ENCODE measurements at places on chromosomes 16 and 17. TPM values are rescaled to one million over a fixed set of nuclear protein-coding genes. Genes with fewer than 3 reads are reported as not detected.

- no peak for DNase-seq
These were observed 31.1 kb downstream of the NME3 start for GRCh38 chr16:1740234-1740633.

GRCh38 chr17:81966343-81967243 is 5.6 kb upstream of the NOTUM start:
- peak; percentile 85 for DNase-seq

DNA sequence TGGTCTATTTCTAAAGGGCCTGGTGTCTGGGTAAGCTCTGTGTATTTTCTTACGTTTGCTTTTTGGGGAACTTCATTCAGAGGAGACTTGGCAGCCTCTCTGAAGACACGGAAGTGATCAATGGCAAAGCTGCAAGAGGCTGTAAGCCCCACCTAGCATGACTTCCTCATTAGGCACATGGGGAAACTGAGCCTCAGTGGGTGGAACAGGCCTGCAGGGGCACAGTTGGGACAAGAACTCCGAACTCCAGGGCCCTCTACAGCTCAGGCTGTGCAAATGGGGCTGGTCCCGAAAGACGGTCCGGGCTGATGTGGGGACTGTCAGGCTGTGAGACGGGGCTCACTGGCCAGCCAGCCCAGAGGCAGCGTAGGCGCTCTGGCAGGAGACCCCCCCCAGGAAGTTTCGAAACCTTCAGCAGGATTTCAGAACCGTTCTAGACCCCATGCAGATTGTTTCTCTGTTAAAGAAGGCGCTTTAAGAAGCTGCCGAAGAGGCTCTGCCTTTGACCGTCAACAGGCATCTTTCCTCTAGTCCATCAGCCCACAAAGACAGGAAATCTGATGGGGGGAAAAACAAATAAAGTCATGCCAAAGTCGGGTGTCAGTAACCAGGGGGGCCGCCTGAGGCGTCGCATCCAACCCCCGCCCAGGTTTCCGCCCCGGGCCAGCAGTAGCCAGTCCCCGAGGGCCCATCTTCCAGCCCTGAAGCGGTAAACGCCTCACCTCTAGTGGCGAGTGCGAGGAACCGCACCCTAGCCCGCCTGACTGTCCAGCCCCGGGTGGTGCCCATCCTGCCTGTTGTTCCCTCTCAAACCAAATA is 79.8 kb upstream of the TBC1D3K start:
- DNase-seq, result peak; percentile 28

Gene TEX2
- total RNA-seq, result 51.5 TPM

Gene CRHR1
- total RNA-seq, result 3.9 TPM

GRCh38 chr16:80041410-80041809 is 440.9 kb upstream of the MAF start:
- DNase-seq, result no peak

Gene TP53TG3B
- total RNA-seq, result not detected

- DNase-seq, result peak; percentile 92
These were observed 11.2 kb upstream of the PLEKHG4 start for GRCh38 chr16:67268136-67268579.

Gene CCL1
- total RNA-seq, result not detected

GRCh38 chr16:9344508-9344907 is 253.1 kb downstream of the HAPSTR1 start:
- no peak for DNase-seq

- no peak for DNase-seq
These were observed 19.9 kb downstream of the ZNHIT3 start for GRCh38 chr17:36506249-36506826.

DNA sequence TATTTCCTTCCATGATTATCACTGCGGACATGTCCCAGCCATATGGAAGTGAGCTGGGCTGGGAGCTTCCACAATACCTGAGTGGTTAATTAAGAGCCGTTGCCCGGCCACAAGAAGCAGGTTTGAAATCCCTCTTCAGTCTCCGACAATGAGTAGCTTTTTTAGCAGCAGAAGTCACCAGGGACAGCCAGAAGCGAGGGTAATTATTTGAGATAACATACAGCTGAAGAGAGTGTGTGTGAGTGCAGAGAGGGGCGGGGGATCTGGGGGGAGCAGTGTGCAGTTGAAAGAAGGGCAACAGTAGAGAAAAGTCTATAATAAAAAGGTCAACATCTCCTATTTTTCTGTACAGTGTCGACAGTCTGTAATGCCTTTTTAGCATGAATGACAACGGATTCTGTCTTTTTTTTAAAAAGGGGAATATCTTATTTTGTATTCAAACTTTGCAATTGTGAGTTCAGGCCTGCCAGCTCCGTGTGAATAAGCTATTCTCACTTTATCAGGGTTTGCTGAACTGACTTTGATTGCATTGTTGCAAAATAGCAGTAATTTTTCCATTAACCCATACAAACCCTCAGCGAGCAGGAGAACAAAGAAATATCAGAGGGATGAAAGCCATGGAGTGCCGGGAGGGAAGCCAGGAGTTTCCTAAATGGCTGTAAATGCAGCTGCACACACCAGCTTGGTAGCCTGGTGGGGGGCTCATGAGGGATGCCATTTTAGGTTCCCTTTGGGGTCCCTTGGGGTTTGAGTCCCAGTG is 220.3 kb upstream of the IRX3 start:
- no peak for DNase-seq

Gene WFIKKN1
- 1.4 TPM for total RNA-seq

DNA sequence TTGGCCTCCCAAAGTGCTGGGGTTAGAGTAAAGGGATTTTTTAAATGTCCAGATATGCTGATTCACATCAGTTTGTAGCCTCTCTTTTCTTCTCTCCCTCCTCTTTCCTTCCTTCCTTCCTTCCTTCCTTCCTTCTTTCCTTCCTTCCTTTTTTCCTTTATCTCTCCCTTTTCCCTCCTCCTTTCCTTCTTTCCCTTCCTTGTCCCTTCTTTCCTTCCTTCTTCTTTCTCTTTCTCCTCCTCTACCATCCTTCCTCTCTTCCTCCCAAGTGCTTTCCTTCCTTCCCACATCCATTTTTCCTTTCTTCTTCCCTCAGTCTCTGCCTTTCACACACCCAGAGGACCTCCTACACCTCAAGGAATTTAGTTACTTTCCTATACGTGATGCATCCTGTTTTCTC is 671.8 kb downstream of the HS3ST4 start:
- no peak for DNase-seq

DNA sequence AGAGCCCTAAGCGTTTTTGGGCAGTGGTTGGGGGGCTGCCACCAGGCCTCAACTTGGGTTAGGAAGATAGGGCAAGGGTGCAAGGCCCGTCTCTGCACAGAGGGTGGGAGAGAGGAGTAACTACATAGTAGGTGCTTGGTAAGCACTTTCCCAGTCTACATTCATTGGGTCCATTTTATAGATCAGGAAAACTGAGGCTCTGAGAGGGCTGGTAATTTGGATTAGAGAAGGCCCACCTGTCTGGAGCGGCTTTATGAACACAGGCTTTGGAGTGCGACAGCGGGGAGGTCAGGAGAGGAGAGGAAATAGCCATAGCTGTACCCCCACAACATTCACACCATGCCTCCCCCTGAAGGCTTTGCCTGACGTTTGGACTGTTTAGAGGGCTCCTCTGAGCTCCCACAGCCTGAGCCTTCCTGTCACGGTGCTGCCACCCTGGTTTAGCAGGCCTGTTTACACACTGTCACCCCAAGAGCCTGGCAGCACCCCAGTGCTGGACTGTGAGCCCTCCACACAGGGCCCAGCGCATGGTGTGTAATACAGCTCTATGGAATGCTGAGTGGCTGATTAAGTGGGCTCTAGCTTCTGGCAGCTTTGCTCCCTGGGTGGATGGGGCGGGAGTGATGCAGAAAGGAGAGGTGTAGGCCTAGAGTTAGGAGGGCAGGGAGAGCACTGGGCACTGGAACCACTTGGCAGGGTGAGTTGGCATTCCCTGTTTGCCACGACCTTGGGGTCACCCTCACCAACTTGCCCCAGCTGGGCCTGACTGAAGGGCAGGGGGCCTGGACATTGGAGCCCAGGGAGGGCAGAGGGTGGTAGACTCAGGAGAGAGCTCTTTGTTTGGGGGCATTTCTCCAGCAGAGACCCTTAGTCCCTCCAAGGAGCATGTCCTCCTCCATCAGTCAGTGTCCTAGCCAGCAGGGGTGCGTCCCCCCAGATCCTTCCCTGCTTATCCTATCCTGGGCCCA is 73.7 kb downstream of the RAI1 start:
- DNase-seq, result no peak

Gene SULT1A2
- not detected for total RNA-seq

- DNase-seq, result no peak
These were observed 37.7 kb downstream of the ASPA start for GRCh38 chr17:3513305-3514035.

Gene TEX19
- not detected for total RNA-seq

- peak; percentile 26 for DNase-seq
These were observed 4.3 kb upstream of the SGF29 start for GRCh38 chr16:28549301-28549899.

DNA sequence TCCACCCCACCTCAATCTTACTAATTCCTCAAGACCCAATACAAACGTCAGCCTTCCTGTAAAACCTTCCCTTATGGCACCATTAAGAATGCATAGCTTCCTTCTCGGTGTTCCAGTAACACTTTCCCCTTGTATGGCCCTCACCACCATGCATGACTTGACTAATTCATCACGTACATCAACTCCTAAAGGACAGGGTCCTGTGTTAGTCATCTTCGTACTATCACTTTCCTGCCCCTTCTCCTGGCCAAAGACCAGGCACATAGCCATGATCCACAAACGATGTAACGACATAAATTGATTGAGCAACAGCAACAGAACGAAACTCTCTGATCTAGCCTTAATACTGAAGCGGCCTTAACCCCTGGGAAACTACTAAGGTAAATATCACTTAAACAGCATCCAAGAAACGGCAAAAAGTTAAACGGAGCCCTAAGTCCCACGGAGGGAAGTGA is 612 bp downstream of the PSMD12 start:
- DNase-seq, result peak; percentile 26

Gene ASB16
- not detected for total RNA-seq

- no peak for DNase-seq
These were observed 10.0 kb downstream of the HAGH start for GRCh38 chr16:1816396-1817275.

DNA sequence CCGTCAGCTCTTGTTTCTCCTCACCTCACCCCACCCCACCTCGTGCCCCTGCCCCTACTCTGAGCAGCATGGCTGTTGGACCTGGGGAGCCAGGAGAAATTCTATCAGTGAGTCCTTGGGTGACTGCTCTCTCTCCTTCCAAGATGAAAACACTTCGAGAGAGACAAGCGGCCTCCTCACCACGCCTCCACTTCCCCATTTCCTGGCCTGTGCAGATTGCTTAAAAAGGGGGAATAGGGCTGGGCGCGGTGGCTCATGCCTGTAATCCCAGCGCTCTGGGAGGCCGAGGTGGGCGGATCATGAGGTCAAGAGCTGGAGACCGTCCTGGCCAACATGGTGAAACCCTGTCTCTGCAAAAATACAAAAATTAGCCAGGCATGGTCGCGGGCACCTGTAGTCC is 9.5 kb downstream of the DLX4 start:
- no peak for DNase-seq

GRCh38 chr17:19762515-19762961 is 14.4 kb upstream of the ALDH3A1 start:
- peak; percentile 58 for DNase-seq

GRCh38 chr17:50835301-50836234 is at the start of gene WFIKKN2:
Gene WFIKKN2 (plus strand): TSS chr17:50835586. CDS start chr17:50835938, 352 bp downstream.
- no peak for DNase-seq

GRCh38 chr17:70137451-70138230 is 31.7 kb upstream of the KCNJ2 start:
- peak; percentile 93 for DNase-seq

- DNase-seq, result no peak
These were observed 7.9 kb downstream of the TBX4 start for GRCh38 chr17:61459939-61460718.

DNA sequence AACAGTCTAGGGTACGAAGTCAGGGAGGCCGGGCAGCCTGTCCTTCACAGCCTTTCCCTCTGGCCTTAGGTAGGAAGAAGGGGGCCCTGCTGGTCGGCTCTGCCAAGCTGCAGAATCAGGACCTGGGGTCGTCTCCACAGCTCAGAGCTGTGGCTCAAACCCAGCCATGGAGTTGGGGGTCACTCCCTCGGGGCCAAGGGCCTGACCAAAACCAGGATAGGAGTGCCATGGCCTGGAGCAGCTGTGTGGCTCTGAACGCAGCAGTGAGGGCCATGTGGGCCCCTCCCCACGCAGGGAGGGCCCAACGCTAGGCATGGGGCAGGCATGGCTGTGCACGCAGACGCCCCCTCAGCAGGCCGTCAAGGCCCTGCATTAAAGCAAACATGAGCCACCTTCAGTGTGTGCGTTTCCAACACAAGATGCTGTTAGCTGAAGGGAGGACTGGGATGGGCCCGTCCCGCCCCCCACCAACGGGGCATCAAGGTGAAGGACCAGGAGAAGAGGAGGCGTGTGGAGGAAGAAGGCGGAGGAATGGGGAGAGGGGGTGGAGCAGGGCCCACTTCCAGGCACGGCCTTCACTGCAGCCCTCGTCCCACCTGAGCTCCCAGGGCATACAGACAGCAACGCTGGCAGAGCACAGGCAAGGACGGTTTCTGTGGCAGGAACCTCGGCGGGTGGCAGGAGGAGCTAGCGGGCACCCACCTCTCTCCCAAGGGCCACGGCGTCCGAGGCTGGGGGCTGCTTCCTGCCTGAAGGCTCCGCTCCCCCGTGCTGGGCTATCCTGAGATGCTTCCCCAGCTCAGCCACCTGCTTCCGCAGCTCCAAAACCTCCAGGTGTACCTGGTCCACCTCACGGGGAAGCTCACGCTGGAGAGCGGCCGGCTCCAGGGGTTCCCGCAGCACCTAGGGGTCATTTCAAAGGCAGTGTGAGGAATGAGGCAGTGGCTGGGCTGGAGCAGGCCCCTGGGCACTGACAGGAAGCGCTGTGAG is 55.3 kb downstream of the CCDC57 start:
- DNase-seq, result no peak

- DNase-seq, result peak; percentile 73
These were observed 5.4 kb downstream of the PGS1 start for GRCh38 chr17:78383725-78384471.

GRCh38 chr17:68511671-68512246 is 471 bp upstream of the PRKAR1A start:
- peak; percentile 93 for DNase-seq

DNA sequence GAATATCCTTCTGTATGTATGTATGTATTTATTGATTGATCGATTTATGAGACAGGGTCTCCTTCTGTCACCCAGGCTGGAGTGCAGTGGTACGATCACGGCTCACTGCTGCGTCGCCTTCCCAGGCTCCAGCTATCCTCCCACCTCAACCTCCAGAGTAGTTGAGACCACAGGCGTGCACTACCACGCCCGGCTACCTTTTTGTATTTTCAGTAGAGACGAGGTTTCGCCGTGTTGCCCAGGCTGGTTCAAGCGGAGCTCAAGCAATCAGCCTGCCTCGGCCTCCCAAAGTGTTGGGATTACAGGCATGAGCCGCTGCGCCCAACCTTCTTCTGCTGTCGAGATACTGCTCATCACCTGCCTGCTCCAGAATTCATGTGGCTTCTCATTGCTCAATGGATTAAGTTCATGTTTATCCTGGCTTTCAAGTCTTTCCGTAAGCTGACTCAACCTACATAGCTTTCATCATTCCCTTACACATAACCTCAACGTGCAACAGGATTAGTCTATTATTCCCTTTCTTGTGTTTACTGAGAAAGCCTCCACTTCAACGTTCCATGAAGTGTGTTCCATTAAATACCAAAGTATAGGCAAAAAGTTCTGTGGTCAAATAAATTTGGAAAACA is 13.6 kb downstream of the TAC4 start:
- no peak for DNase-seq

Gene SNX11
- total RNA-seq, result 17.1 TPM

All from umbilical cord (tissue), 2 donors.